Activated CD4-positive, alpha-beta T cell treated with anti-CD3 and anti-CD28 coated beads, Interleukin-2, amount 50 U/mL, for 4 hours (primary cell): ENCODE measurements at places on chromosomes 1 and 21.

GRCh38 chr1:224736619-224737352 lies 120.7 kb downstream of the CNIH3 start:
- DNase-seq: no peak

DNA sequence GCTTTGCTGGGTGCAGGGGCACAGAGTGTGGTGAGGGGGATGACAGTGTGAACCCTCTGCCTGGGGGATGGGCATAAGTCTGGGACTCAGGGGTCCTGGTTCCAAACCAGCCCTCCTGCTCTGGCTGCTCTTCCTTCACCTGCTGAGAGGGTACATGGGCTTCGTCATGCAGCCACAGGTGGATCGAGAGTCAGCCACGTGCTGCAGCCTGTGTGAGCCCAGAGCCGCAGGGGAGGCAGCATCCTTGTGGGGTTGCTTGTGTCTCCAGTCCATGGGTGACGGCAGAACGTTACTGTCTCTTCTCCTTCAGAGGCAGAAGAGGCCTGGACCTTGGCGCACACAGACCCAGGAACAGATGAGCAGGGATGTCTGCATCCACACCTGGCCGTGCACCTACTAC lies 12.1 kb downstream of the SNAP47 start:
- no peak for DNase-seq

DNA sequence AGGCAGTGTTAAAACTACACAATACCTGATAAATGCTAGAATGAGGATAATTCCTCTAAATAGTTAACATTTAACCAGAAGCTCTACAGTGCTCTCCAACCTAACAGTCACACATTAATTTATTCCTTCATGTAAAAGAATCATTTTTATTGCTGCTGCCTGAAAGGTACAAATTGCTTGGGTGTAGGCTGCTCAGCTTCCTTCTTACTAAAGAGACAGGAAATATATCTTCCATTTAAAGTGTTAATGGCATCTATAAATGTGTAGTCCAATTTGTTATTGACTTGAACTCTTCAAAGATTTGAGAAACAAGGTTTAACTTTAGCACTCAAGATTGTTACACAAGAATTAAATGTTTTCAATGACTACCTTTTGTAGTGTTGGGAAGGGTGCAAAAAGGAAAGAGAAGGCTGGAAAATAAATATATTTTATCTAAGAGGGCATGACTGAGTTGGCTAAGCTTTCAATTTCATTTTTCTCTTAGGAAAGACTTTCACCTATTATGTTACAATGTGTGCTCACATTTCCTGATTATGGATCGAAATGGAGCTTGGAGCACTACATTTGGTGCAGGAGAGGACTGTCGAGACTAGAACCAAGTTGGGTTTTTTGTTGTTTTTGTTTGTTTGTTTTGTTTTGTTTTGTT lies 105.5 kb upstream of the CACYBP start:
- no peak for DNase-seq

DNA sequence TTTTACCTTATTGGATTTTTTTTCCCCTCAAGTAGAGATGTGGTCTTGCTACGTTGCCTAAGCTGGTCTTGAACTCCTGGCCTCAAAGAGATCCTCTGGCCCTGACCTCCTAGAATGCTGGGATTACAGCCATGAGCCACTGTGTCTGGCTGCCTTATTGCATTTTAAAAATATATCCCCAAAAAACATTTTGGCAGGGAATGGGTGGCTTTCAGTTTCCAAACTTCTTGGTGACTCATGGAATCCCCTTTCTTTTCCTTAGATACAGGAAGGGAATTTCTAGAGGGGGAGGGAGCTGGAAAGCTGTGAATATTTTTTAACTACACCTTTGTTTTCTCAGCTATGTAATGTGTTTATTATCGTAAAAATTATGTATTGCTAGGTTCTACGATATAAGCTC lies 73.3 kb downstream of the SNRPE start:
- no peak for DNase-seq

DNA sequence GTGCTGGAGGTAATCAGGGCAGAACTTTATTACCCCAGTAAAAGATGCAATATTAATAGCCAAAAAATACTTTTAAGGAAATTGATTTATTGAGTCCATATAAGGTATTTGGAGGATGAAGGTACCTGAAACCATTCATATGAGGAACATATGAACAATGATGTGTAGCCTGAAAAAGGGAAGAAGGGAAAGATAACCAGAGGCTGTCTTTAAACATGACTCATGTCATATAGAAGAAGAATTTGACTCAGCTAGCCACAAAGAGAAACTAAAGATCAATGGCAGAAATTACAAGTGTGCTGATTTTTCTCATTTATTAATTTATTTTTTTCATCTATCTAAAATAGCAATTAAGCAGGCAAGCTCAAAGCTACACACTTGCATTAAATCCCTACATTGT lies 136.2 kb upstream of the DUSP10 start:
- no peak for DNase-seq

- DNase-seq: no peak
Observed at GRCh38 chr1:5265438-5266075, 611.1 kb downstream of the AJAP1 start.

- no peak for DNase-seq
Observed at GRCh38 chr21:32599526-32599925, 12.7 kb downstream of the CFAP298 start.

GRCh38 chr21:15626031-15626430 lies 103.8 kb upstream of the USP25 start:
- DNase-seq: no peak

- no peak for DNase-seq
Observed at GRCh38 chr1:26384076-26384475, 11.5 kb upstream of the ZNF683 start.

- DNase-seq: no peak
Observed at GRCh38 chr1:110684491-110684890, 9.8 kb upstream of the KCNA3 start.

GRCh38 chr1:23960291-23961020 lies 828 bp downstream of the PNRC2 start:
- no peak for DNase-seq

DNA sequence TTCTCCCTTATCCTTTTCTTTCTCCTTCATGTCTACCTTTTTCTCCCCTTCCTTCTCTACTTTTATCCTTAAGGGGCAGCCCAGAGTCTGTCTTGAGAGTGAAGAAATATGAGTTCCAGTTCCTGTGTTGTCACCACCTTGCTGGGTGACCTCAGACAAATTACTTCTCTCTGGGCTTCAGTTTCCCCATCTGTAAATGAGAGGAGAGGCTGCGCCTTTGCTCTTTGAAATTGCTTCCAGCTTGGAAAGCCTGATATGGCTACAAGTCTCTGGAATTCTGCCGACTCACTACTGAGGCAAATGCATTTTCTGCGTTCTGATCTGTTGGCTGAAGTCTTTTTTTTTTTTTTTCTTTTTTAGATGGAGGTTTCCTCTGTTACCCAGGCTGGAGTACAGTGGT lies 119.2 kb downstream of the SYF2 start:
- DNase-seq: no peak

DNA sequence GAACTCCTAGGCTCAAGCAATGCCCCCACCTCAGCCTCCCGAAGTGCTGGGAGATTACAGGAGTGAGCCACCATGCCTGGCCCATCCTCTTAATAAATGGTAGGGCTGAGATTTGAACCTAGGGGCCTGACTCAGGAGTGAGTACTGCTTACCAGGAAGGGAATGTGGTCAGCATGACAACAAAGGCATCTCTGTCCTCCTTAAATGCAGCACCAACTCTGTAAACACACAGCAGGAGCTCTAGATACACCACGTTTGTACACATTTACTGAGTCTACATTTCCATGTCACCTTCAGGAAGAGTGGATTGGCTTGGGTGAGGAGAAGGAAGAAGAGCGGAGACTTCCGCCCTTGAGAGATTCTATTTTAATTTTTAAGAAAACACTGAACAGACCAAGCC lies 38.5 kb downstream of the HIVEP3 start:
- DNase-seq: no peak

GRCh38 chr1:36092166-36092797 lies 3.6 kb downstream of the ADPRS start:
- no peak for DNase-seq

DNA sequence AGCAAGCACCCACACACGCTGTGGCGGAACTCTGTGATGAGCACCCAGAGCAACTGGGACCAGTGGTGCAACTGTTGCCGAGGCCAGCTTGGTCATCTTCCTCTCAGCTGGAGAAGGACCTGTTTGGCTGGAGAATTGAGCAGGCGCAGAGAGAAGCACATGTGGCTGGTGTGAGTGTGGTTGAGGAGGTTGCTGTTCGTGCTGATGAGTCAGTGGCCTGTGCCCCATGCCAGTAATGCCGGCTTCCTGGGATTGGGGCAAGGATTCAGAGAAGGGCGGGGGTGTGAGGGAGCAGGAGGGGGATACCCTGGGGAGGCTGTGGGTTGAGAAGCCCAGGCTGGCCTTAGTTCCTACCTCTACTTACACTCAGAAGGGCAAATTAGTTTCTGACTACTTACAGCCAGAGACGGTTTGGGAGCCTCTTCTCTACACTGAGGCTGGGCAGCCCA lies 57.5 kb upstream of the EPS8L3 start:
- DNase-seq: no peak

DNA sequence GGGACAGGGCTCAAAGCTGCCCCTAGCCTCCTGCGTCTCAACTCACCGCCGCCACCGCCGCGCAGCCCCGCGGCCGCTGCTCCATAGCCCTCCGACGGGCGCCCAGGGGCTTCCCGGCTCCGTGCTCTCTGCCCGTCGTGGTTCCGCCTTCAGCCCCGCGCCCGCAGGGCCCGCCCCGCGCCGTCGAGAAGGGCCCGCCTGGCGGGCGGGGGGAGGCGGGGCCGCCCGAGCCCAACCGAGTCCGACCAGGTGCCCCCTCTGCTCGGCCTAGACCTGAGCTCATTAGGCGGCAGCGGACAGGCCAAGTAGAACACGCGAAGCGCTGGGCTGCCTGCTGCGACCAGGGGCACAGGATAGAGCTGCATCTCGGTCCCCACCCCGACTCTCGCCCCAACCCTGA lies at the start of gene TNFRSF25:
TSS of gene TNFRSF25 (minus strand) at position 151 of the 400 bp plus-strand sequence. CDS start at position 85, 66 bp downstream.
- peak; percentile 58 for DNase-seq
